ENCODE measurements at places on chromosomes 5 and 9.

DNA sequence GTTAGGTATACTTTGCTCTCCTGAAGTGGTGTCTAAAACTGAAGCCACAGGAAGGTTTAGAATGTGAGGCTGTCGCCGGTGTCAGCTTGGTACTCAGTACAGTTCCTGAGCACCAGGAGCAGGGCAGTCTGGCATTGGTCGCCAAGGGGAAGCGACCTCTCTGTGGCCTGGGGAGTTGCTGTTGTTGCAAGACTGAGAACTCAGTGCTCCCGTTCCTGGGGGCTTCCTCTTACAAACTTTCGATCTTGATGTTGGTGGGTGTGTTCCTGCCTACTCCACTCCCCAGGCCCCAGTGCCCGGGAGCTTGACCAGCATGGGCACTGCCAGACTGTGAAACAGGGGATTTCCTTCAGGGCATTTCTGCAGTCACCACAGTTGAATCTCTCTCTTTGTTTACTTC, 52.4 kb upstream of the PPARGC1B start:
- no peak for DNase-seq

GRCh38 chr5:17217493-17218352, at the start of gene BASP1:
Gene BASP1, plus strand, starts transcription at chr5:17217631. Its CDS starts 57,586 bp downstream, at chr5:17275217.
- DNase-seq, result peak; percentile 14

DNA sequence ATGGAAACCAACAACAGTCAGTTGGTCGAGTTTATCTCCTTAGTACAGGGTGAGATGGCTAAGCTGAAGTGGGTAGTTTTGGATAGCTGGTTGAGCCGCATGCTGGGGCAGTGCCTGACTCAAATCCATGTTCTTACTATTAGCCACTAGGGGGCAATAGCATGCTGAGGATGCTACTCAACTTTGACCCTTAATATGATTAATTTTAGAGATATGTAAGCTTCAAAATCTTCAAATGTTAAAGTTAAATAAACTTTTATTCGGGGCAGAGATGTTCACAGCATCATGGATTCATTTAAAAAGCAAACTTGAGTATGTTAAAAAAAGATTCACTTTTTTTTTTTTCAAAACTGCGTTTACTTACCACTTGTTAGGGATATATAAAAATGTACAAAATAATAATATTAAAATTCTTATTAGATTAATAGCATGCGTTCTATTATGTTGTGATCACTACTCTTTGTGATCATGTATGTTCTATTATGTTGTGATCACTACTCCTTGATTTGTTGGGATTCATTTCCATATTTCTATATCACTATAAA, 57.0 kb downstream of the C9orf153 start:
- no peak for DNase-seq

DNA sequence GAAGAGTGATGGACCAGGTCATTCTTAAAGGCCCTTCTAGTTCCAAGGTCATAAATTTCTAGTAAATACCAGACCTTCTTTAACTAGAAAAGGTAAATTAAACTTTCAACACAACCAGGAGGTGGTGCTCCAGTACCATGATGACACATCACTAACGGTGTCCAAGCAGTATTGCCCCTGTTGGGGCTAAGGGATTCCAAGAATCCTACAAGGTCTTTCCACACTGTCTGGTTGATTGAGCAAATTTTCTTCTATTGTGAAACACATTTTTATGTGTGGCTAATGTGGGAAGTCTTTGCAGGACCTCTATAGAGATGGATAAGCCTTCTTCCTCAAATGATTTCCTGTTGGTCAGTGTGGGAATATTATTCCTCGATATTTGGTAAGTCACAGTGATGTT, 459.6 kb upstream of the PAPPA start:
- DNase-seq, result no peak

DNA sequence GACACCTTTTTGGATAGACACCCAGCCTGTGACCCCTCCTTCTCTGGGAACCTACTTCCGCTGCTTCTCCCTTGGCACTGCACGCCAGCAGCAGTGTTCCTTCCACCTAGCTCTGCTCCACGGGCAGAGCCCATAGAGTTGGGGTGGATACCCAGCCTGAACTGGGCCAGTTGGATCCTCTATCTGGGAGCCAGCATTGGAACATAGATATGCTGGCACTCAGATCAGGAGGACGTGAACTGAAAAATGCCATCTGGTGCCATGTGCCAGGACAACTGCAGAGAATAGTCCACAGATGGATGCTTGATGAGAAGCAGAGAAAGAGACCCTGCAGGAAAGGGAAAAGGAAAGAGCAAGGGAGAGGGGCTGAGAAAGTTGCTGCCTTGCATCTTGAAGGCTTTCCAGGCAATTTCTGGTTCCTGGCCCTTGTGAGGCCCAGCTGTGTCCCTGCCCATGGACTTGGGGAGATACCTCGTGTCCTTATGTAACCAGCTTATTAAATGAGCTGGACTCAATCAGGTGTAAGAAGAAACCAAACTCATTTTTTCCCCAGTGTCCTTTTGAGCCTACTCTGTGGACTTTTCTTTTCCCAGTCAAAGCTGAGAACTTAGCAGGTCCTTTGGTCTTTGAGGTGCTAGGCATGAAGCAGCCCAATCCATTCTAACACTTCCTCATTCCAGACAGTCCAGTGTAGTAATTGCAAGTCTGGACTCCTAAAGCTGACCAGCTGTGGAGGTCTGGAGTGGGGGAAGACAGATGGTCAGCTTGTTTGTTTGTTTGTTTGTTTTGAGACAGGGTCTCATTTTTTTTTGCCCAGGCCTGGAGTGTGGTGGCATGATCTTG, 39.1 kb downstream of the ANGPTL2 start:
- no peak for DNase-seq

DNA sequence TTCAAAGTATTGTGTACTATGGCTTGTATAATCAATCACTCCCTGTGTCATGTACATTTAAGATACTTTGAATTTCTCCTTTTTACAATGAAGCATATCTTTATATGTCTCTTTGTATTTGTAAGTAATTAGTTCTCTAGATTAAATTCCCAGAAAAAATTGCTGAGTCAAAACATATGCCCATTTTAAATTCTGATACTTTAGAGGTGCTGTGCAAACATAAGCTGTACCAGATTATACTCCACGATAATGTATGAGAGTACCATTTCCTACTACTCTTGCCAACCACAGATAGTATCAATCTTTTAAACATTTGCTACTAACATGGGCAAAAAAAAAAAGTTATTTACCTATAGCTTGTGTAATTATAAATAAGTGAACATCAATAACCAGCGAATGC, 18.3 kb downstream of the DCAF10 start:
- no peak for DNase-seq

DNA sequence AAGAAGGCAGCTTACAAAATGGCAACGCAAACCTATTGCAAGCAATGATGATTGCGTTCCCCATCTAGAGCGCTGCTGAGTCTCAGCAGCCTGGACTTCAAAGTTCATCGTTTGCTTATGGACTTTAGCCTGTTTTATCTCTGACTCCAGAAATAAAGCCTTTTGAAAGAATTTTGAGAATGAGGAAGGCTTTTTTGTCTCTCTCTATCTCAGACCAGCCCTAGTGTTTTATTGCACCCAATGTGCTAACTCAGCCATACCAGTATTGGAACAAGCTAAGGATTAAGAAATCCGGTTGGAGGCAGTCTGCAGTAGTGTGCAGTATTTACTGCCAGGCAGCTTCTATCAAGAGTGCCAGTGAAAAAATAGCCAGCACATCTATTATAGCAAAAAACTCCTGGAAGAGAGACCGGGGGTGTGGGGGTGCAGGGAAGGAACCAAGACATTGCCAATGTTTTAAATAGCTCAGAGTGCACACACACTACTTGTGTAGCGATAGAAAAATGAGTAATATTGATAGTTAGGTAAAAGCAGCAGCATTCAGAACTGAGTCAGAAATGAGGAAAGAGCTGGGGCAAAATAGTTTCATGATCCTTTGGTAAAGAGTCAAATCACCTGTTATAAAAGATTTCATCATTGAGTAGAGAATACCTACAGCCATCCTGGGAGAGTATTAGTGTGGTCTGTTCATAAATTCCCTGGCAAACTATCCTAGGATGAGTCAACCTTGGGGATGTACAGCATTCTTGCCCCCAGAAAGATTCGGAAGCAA, 219.0 kb downstream of the ZNF608 start:
- DNase-seq, result no peak

DNA sequence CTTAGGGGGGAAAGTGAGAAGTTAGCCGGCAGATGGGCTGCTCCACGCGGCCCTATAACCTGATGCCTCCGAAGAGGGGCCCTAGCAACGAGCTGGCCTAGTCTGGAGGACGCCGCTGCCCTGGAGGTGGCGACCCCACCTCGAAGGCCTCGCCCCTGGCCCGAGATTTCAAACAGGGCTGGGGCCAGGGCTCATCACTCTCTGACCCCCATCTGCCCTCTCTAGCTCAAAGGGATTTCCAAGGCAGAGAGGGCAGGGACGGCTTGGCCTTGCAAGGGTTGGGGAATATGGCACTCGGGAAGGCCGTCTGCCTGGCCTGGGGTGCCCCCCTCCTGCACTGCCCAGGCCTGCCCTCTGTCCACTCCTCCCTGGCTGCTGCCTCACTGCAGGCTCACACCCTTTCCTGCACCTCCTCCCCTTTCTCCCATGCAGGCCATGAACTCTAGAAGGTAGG, 25.5 kb upstream of the TIFAB start:
- DNase-seq, result no peak

- DNase-seq, result no peak
These were observed 1505.2 kb upstream of the CDH9 start for GRCh38 chr5:28543473-28544098.

DNA sequence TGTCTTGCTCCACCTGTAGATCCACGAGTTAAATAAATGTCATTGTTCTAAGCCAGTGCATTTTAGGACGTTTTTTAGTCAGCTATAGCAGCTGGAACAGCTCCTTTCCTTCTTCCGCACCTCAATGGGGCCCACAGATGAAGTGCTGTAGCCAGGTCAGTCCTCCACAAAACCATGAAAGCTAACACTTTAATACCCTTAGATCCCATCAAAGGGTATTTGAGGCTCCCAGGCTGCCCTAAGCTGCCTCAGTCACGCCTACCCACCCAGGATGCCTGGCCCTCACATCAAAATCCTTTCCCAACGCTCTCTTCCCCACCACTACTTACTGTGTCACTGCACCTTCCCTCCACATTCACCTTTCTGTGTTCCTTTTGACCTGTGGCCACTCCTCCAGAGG, 44.1 kb upstream of the ACO1 start:
- DNase-seq, result no peak

DNA sequence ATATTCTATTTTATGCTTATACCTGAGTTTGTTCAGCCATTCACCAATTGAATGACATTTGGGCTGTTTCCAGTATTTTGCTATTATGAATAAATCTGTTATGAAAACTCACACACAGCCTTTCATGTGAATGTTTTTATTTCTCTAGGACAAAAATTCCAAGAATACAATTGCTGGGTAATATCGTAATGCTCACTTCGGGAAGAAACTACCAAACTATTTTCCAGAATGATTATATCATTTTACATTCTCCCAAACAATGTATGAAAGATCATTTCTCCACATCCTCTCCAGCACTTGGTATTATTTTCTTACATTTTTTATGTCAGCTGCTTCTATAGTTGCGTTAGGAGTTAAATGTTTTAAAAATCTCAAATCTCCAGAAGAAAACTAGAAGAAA, 58.3 kb upstream of the LHFPL2 start:
- no peak for DNase-seq

- no peak for DNase-seq
These were observed 107.0 kb downstream of the TRIO start for GRCh38 chr5:14250084-14250695.

- DNase-seq, result no peak
These were observed 53.3 kb upstream of the SLIT3 start for GRCh38 chr5:169354263-169354662.

GRCh38 chr9:133949486-133950061, 42.5 kb downstream of the VAV2 start:
- no peak for DNase-seq

DNA sequence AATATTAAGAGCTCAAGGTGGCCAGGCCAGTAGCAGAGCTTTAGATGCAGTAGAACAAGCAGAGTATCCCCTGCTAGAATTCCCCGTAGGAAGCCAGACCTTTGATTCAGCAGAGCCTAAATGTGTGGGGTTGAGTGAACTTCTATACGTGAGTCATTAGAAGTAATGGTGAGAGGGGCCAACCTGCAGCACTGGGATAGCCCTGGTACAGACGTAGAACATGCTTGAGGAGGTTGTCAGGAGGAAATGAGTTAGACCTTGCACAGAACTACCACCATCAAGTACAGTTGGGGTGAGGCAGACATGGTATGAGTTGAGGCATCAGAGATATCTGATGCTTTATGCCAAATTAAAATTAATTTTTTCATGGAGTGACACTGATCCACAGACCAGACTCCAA, 42.0 kb downstream of the PDCD1LG2 start:
- no peak for DNase-seq

DNA sequence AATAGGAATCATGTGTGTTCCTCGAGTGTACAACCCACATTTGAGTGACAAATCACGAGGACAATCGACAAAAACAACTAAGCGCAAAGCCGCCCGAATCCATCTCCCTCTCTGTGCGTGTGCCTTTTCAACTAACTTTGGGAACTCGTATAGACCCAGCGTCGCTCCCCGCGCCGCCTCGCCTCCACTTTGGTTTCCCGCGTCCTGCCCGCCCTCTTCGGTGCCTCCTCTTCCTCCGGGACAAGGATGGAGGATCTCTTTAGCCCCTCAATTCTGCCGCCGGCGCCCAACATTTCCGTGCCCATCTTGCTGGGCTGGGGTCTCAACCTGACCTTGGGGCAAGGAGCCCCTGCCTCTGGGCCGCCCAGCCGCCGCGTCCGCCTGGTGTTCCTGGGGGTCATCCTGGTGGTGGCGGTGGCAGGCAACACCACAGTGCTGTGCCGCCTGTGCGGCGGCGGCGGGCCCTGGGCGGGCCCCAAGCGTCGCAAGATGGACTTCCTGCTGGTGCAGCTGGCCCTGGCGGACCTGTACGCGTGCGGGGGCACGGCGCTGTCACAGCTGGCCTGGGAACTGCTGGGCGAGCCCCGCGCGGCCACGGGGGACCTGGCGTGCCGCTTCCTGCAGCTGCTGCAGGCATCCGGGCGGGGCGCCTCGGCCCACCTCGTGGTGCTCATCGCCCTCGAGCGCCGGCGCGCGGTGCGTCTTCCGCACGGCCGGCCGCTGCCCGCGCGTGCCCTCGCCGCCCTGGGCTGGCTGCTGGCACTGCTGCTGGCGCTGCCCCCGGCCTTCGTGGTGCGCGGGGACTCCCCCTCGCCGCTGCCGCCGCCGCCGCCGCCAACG, at the start of gene GPR150:
Gene GPR150, plus strand, starts transcription at position 58 of the 840 bp plus-strand sequence. Its CDS starts 189 bp downstream, at position 247.
- DNase-seq, result peak; percentile 55

DNA sequence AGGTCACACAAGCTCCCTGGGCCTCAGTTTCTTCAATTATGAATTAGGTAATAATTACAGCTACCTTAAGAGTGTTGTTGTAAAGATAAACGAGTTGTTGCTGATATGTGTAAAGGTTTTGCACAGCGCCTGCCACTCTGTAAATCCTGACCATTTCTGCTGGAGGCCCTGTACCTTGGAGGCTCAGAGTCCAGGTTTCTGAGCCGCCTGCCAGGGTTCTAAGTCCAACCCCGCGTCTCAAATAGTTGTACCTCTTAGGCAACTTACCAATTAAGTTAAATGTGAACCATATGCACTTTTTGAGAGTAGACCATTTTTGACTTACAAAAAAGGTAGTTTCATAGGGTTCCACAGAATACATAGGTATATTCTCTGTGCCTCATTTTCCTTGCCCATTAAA, 156.8 kb upstream of the KLF9 start:
- DNase-seq, result no peak

- no peak for DNase-seq
These were observed 287.7 kb downstream of the ACTL7B start for GRCh38 chr9:108568093-108568492.

All from T-helper 17 cell (primary cell).